Activated CD8-positive, alpha-beta memory T cell treated with anti-CD3 and anti-CD28 coated beads for 4 hours (primary cell): ENCODE measurements at places on chromosomes 5 and 9.

DNA sequence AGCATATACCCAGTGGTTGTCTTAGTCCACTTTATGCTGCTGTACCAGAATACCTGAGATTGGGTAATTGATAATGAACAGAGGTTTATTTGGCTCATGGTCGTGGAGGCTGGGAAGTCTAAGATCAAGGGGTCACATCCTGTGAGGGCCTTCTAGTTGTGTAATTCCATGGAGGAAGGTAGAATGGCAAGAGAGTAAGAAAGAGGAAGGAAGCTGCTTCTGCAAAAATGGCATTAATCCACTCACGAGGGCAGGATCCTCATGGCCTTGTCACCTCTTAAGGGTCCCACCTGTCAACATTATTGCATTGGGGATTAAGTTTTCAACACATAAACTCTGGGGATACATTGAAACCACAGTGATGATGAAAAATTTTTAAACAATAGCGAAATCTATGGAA, 17.0 kb downstream of the BTNL8 start:
- DNase-seq: no peak

DNA sequence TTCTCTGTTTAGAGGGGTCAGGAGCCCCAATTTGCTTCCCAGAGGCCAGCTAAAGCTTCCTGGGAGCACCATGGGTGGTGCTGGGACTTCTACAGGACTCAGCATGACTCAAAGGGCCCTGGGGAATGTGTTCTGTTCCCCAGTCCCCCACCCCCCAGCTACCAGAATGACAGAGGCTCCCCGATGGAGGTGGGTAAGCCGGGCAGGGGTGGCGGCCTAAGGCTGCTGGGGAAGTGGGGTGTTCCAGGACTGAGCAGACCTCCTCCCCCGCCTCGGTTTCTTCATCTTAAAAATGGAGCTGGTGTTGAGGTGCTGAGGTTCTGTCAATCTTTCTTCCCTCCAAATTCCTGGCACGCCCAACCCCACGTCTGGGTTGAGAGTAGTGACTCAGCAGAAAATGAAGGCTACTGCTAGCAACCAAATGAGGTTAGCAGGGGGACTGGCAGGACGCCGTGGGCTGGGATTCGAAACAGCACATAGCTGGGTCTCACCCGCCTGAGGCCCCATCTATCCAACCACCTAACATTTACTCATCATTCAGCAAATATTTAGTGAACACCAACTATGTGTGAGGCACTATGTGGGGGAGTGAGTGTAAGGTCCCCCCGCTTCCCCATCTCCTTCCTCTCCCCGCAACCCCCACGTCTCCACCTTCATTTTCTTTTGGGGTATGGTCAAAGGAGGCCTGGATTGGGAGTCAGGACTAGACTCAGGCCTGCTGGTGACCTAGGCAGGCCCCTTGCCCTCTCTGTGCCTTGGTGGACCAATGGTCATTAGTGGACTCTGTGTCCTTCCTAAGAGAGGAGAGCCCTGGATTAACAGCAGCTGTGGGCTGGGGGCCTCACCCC, 50.2 kb downstream of the C9orf50 start:
- DNase-seq: no peak

- DNase-seq: no peak
Measured at GRCh38 chr9:99169982-99170761, 51.6 kb downstream of the ALG2 start.

DNA sequence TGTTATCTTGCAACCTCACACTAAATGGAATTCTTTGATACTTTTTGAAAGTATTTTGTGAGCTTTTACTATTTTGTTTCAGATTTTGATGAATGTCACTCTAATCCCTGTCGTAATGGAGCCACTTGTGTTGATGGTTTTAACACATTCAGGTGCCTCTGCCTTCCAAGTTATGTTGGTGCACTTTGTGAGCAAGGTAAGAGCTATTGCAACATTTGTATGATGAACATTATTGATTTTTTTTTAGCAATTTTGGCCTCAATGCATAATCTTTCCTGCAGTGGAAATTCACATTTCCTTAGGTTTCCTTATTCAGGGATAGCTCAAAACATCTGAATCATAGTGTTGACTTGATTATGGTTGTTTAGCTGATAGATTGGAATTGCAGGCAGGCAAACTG, 76.3 kb downstream of the VCAN start:
- DNase-seq: no peak

GRCh38 chr9:7823651-7824050, 24.1 kb upstream of the DMAC1 start:
- no peak for DNase-seq

GRCh38 chr5:175853573-175854230, 17.7 kb upstream of the CPLX2 start:
- no peak for DNase-seq

DNA sequence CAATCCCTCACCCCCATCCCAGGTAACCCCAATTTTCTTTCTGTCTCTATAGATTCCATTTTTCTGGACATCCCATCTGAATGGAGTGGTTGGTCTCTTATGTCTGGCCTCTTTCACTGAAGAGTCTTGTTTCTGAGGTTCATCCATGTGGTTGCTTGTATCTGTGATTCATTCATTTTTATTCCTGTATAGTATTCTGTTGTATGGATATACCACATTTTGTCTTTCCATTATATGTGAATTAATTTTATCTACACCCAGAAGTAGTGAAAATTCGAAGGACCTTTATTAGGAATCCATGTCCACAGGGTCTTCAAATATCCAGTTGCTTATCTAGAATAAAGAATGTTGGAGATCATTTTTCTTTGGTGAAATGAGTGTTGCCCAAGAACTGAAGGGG, 207.6 kb upstream of the MSX2 start:
- no peak for DNase-seq
